ENCODE measurements at places on chromosomes 16 and 17. TPM values are rescaled to one million over a fixed set of nuclear protein-coding genes. Genes with fewer than 3 reads are reported as not detected.

Gene ALG1
- 50.7 TPM for total RNA-seq

DNA sequence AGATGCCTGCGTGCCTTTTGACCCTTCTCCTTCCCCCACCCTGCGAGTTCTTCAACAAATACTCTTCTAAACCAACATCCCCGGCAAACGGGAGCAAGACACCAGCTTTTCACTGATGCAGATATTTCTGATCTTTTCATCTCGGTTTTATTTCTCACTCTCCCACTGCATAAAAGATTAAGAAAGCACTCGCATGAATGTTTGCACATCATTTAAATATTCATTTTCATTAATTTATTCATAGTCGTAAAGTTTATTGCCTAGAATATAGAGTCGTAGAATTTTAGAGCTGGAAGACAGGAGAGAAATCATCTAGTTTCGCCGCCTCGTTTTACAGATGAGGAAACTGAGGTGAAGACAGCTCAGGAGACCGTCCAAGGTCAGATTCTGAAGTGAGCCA, 488.1 kb downstream of the MAF start:
- no peak for DNase-seq

- DNase-seq: no peak
Measured at GRCh38 chr16:87150681-87151280, 166.4 kb downstream of the C16orf95 start.

DNA sequence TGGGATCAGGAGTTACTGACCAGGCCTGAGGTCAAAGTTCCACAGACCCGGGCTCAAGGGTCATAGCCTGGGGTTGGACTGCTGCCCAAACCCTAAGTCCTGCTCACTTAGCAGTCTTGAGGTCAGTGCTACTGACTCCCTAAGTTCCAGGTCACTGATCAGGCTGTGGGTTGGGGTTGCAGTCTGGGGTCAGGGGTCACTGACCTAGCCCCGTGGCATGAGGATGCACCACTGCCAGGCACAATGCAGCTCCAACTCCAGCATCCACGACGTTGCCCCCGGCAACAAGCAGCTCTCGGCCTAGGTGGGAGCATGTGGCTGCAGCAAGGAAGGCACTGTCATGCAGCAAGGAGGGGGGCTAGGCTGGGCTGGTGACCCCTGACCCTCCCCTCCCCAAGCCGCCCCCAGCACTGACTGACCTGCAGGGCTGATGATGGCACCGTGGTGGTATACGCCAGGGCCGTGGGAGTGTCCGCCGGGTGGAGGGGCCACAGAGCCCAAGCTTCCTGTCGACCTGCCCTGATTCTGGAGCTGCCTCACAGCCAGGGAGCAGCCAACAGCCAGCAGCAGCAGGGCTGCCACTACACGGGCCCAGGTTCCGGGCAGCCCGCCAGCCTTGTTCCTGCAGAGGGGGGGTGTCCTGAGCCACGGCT, 1.1 kb downstream of the GGT6 start:
- DNase-seq: no peak

Gene RND2
- 0.04 TPM for total RNA-seq

Gene ZP2
- not detected for total RNA-seq

DNA sequence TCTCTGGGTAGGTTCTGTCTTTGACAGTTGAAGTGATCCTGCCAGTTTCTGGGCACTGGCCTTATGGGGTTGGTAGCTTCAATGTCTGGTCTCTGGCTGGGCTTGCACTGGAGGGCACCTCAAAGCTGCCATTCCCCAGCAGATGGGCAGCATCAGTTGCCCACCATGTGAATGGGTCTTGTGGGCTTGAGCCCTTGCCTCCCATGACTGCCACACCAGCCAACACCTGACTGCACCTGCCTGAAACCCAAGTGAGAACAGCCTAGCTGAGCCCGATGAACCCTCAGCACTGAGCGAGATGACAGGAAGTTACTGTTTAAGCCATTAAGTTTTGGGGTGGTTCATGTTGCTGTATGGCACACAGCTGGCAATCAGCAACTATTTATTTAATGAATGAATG, 69.1 kb upstream of the AXIN2 start:
- DNase-seq: no peak

Gene TRIM72
- total RNA-seq: not detected

- no peak for DNase-seq
Measured at GRCh38 chr17:28716740-28717577, 709 bp downstream of the RAB34 start.

DNA sequence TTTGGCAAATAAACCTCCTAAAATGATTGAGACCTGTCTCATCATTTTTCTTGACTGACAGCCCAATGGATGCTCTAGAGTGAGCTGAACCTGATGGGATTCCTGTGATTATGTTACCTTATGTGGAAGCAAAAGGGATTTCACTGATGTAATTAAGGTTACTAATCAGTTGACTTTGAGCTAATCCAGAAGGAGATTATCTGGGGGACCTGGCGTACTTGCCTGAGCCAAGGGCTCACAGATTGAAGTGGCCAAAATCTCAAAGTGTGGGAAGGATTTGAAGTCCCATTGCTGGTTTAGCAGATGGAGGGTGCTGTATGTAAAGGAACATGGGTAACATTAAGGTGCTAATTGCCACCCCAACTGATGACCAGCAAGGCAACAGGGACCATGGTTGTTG, 214.0 kb downstream of the CPPED1 start:
- no peak for DNase-seq

DNA sequence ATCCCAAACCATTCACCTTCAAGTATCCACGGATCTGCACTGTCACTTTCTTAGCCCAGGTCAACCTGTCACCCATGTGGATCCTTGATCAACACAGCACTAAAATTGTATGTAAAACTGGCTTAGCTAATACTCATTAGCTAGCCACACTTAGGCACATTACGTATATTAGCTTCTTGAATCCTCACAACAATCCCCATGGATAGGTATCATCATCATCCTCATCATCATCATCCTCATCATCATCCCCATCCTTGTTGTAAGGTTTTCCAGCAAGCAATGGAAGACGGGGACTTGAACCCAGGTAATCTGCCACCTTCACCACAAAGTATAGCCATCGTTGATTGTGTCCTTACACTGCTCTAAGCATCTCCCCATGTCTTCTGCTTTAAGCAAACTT, 184.3 kb downstream of the XYLT1 start:
- no peak for DNase-seq

Gene ZPBP2
- 0.58 TPM for total RNA-seq

GRCh38 chr16:12092544-12092921, 116.0 kb downstream of the SNX29 start:
- no peak for DNase-seq

Gene BCL6B
- 0.59 TPM for total RNA-seq

Gene SSTR5
- not detected for total RNA-seq

DNA sequence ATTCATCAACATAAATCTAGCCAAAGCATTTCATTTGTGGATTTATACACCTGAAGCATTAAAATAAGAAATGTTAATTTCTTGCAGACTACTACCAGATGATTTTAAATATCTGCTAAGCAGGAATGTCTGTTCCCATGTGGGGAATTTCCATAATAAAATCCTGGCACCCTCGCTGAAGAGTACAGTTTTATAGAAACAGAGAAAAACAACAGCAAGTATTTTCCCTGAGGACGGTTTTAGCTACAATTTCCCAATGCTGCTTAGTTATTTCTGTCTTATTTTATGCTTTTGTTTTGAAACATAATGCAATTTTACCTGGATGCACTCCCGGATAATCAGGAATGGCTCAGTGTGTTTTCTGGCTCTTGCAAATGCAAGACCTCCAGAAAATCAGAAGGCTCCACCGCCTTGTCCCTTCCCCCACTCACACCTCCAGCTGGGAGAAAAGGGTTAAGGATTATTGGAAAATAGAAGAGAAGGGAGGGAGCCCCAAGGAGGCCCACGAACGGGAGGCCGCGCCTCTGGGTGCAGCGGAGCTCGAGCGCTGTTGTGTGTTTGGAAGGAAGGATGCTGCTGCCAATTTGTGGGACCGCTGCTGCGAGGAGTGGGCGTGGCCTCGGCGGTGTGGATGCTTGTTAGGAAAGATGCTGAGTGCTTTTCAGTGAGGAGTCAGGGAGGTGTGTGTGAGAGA, at the start of gene CNTNAP4:
Gene CNTNAP4, plus strand, starts transcription at position 657 of the 694 bp plus-strand sequence. CDS start 262 bp downstream, outside the sequence.
- no peak for DNase-seq

Gene C16orf92
- not detected for total RNA-seq

Gene SLC6A2
- not detected for total RNA-seq

- DNase-seq: no peak
Measured at GRCh38 chr17:74445158-74445557, 13.3 kb downstream of the GPRC5C start.

Gene SLC22A31
- total RNA-seq: not detected
